Smooth muscle cell of the pulmonary artery (primary cell): ENCODE measurements at places on chromosomes 13 and 19. TPM values are rescaled to one million over a fixed set of nuclear protein-coding genes. Genes with fewer than 3 reads are reported as not detected.

Gene EDNRB
- total RNA-seq = 0.17 and 9.6 TPM in 2 replicates

Gene RAB8A
- 67.0 and 88.8 TPM in 2 replicates for total RNA-seq

Gene LIG1
- 10.6 and 11.2 TPM in 2 replicates for total RNA-seq

Gene SSC5D
- total RNA-seq = 39.3 and 40.5 TPM in 2 replicates

Gene CYP2A7
- not detected in 2 replicates for total RNA-seq

Gene DIRAS1
- 2.3 TPM in 2 replicates for total RNA-seq

Gene CGB8
- not detected in 2 replicates for total RNA-seq

Gene FAM124A
- total RNA-seq = 1.4 and 2.2 TPM in 2 replicates

Gene OVOL3
- total RNA-seq = not detected in 2 replicates

Gene NCR1
- total RNA-seq = not detected in 2 replicates

Gene ZNF419
- 13.8 and 13.9 TPM in 2 replicates for total RNA-seq

Gene ADAT3
- 2.5 and 4.1 TPM in 2 replicates for total RNA-seq

Gene ZNF836
- total RNA-seq = 7.6 and 11.1 TPM in 2 replicates

Gene LIM2
- not detected in 2 replicates for total RNA-seq

Gene ALOX5AP
- not detected in 2 replicates for total RNA-seq

Gene PRRG2
- 0.65 and 0.86 TPM in 2 replicates for total RNA-seq

Gene ATP8B3
- 1.8 TPM in 2 replicates for total RNA-seq

Gene CD320
- total RNA-seq = 34.2 and 51.4 TPM in 2 replicates

Gene ZNF561
- 39.2 and 42.5 TPM in 2 replicates for total RNA-seq

Gene S1PR5
- total RNA-seq = 1.7 and 4.8 TPM in 2 replicates

Gene GIPC3
- 0.07 and 0.10 TPM in 2 replicates for total RNA-seq

Gene CYP4F3
- total RNA-seq = not detected in 2 replicates

Gene PDE4A
- total RNA-seq = 9.7 and 10.0 TPM in 2 replicates

Gene ATP1A3
- 0.13 TPM in 1 of 2 replicates, not detected in the other for total RNA-seq

Gene KLHL1
- total RNA-seq = not detected in 2 replicates

Gene TNFSF13B
- 4.3 and 8.2 TPM in 2 replicates for total RNA-seq

Gene TLE2
- total RNA-seq = 14.1 and 17.6 TPM in 2 replicates

Gene C19orf67
- not detected in 2 replicates for total RNA-seq

Gene MED29
- 18.0 and 24.8 TPM in 2 replicates for total RNA-seq

Gene FARP1
- total RNA-seq = 21.5 and 42.6 TPM in 2 replicates

Gene HSPB6
- total RNA-seq = 106 and 161 TPM in 2 replicates

Gene ZNF112
- total RNA-seq = 7.4 and 8.9 TPM in 2 replicates

Gene CEACAM4
- not detected in 2 replicates for total RNA-seq

Gene TEX29
- total RNA-seq = 0.26 TPM in 1 of 2 replicates, not detected in the other

Gene CPB2
- not detected in 2 replicates for total RNA-seq

Gene CEACAM16
- total RNA-seq = not detected in 2 replicates

Gene ZFP36
- total RNA-seq = 3.0 and 3.3 TPM in 2 replicates

Gene RASGRP4
- not detected in 2 replicates for total RNA-seq

Gene ZNF701
- 15.6 and 15.7 TPM in 2 replicates for total RNA-seq

Gene PSG2
- total RNA-seq = 0.13 and 0.73 TPM in 2 replicates

Gene POSTN
- total RNA-seq = 686 and 1,499 TPM in 2 replicates

Gene CALR3
- total RNA-seq = not detected in 2 replicates

Gene PRSS57
- total RNA-seq = not detected in 2 replicates

Gene SHISA7
- total RNA-seq = not detected in 2 replicates

Gene ZNF816
- total RNA-seq = 8.0 and 8.5 TPM in 2 replicates

Gene ATXN8OS
- not detected in 2 replicates for total RNA-seq

Gene ZNF491
- 3.0 and 4.4 TPM in 2 replicates for total RNA-seq

Gene ZNF85
- 3.4 and 3.9 TPM in 2 replicates for total RNA-seq

Gene BST2
- total RNA-seq = 7.3 and 63.1 TPM in 2 replicates

Gene CLEC4M
- total RNA-seq = not detected in 2 replicates

Gene PGLYRP1
- total RNA-seq = not detected in 2 replicates

Gene NPHS1
- total RNA-seq = not detected in 2 replicates

Gene DZIP1
- total RNA-seq = 41.0 and 62.0 TPM in 2 replicates

Gene CD33
- not detected in 2 replicates for total RNA-seq

Gene FLT3LG
- total RNA-seq = 2.3 and 3.5 TPM in 2 replicates

Gene DMPK
- 79.7 and 85.8 TPM in 2 replicates for total RNA-seq

Gene LYPD5
- total RNA-seq = 1.4 and 2.1 TPM in 2 replicates
